ENCODE measurements at places on chromosomes 11 and 22.

GRCh38 chr11:33347490-33348125 lies 90.4 kb downstream of the HIPK3 start:
- DNase-seq: no peak

GRCh38 chr22:20201837-20202392 lies 51.1 kb upstream of the CCDC188 start:
- no peak for DNase-seq

DNA sequence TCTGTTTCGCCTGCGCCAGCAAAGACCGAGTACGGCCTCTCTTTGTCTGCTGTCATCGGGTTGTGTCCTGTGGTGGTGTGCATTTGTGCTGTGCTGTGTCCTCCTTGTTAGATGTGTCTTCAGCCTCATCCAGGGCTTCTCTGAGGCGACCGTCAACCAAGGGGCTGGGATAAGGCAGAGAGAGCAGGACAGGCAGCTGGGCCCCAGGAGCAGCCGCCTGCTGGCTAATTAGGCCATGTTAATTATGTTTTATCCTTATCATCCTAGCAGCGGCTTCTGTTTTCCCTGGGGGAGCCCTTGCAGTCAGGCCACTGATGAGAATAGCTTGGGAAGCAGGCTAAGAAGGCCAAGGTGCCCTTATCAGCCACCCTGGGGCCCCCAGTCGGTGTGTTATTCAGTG lies 40.7 kb upstream of the TTC12 start:
- DNase-seq: no peak

- no peak for DNase-seq
Observed at GRCh38 chr11:40425168-40425567, 1034.3 kb downstream of the LRRC4C start.

DNA sequence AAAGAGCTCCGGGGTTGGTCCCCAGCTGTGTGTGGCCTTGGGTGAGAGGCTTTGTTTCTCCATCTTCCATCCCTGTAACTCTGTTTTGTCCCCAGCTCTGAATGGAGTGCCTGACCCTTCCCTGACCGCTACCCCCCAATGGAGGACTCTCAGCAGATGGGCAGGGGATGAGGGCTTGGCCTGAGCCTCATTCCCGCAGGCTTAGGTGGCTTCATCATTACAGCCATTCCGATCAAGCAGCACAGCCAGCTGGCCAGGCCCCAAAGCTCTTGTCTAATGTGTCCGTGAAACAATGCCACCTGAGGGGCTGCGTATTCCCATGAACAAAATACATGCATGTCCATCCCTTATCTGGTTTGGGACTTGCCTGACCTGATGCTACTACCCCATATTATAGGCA lies 3.9 kb upstream of the CDC42EP2 start:
- DNase-seq: no peak

DNA sequence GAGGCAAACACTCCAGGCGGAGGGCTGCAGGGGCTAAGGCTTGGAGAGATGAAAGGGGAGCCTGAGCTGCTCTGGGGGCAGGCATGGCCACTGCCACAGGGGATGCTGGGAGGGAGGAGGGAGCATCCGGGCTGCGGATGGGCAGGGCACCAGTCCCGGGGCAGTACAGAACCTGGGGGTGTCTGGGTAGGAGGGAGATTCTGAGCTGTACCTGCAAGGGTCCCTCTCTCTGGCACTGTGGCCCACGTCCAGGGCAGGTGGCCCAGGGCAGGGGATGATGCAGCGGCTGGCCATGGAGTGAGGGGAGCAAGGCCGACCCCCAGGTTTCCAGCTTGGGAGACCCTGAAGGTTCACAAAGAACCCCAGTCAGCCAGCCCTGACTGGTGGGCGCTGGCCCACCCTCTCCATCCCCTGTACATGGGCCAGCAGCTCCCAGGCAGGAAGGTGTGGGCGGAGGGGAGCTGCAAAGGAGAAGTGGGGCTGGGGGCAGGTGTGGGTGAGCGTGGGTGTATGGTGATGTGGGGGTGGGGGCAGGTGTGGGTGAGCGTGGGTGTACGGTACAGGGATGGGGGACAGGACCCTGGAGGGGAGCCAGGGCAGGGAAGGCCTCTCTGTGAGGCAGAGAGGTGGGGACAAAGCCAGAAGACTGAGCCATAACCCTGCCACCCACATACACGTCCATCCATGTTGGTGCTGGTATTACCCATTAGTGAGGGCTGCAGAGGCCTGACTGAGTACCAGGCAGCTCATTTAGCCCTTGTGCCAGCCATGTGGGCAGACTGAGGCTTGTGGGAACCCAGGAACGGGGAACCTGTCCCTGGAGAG lies 2.2 kb upstream of the TNFRSF13C start:
- DNase-seq: no peak

DNA sequence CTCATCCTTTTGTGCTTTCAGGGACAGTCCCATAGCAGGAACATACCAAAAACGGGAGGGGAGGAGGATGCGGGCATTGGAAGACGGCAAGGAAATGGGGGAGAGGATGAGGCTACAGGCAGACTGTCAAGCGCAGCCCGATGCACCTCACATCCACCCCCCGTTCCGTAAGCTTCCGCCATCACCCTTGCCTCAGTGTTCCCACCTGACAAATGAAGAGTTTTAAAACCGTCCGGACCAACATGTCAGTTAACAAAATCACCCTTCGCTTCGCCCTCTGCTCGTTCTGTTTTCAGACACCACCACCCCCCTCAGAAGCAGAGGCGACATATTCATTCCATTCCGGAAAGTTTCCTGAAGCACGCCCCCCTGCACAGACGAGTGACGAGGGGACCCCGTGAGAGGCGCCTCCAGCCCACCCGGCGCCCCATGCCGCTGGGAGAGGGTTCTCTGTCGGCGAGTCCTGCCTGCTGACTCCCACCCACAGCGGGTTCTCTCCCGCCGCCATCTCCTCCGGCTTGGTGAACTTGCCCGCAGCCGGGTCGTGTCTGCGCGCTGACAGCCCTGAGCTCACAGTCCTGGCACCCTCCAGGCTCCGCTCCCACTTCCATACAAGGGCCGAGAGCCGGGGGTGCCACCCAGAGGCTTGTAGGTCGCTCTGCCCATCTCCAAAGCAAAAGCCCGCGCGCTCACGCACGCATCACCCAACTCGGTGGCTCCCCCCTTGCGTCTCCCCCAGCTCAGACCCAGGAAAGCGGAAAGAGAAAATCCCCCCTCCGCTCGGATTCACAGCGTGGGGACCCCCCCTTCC lies 1.5 kb downstream of the IGSF9B start:
- peak; percentile 27 for DNase-seq

- peak; percentile 54 for DNase-seq
Observed at GRCh38 chr22:19109198-19110063, 12.8 kb downstream of the DGCR2 start.

DNA sequence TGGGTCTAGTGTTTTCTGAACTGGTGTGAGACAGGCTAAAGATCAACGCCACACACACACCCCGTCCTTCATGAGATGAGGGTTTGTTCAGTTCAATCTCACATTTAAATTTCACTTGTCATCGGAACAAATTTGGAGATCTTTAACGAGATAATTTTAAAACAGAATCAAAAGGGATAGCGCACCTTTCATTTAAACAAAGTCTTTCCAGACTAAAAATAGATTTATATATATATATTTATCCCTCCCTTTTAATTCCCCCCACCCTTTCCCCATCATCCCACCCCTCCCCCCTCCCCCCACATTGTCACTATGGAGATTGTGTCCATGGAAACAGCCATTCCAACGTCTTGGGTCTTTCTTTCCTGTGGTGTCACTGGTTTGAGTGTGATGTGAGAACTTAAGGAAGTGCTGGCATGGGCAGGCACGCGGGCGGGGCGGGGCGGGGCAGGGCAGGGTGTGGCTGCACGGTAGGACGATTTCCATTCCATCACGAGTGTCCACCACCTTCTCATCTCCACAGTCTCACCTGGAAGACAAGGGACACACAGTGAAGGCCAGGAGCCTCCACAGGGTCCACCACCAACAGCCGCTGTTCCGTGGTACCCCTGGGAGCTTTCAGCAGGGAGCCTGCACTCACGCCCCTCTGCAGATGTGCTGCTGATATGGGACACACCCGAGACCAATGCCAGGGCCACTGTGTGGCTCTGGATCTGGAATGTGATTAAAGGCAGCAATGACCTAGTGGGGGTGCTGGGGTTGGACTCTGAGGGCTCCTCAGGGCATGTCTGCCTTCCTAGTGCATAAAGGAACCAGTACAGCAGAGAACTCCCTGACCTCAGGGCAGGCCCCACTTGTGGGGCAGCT lies 30.5 kb upstream of the CYP2D6 start:
- no peak for DNase-seq

DNA sequence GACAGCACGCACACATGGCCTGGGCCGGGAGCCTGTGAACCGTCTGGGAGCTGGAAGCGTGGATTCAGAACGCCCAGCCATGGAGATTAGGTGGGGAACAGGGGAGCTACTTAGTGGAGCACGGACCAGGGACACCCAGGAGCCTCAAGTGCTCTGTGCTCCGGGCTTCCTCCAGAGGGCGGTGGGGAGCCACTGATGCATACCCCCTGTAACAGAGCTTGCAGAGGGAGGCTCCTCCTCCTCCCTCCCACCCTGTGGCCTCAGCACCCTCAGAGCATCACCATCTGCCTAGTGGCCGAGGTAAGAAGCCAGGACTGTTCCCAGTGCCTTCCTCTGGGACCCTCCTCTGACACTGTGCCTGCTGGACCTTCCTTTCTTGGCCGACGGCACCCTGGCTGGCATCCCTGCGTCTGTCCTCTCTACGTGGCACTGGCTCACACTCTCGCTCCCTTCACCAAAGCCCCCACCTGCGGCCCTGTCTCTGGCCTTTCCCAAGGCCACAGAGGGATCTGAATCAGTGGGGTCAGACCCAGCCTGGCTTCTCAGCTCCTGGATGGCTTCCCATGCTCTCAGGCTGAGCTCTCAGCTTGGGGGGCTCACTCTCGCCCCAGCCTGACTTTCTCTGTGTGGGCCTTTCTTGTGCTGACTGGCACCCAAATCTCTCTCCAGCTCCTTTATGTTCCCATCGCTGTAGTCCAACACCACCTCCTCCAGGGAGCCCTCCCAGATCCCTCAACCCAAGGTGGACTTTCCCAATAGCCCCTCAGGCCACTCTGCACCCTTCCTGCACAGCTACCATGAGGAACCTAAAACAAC lies 780.9 kb downstream of the BRD1 start:
- no peak for DNase-seq

DNA sequence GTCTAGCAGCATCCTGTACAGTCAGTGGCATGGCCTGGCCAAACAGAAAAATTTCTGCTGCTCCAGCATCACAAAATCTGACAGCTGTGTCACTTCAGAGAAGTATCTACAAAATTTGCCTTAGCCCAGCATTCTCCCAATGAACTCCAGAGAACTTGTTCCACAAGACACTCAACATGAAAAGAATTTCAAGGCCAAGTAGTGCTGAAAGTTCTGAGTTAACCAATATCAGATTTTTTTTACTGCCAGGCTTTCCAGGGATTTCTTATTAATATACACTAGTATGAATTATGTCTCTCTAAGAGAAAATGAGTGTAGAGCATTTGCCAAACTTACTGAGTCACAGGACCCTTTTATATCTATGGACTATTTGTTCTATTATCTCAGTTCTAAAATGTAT lies 68.8 kb downstream of the OR5AK2 start:
- no peak for DNase-seq

DNA sequence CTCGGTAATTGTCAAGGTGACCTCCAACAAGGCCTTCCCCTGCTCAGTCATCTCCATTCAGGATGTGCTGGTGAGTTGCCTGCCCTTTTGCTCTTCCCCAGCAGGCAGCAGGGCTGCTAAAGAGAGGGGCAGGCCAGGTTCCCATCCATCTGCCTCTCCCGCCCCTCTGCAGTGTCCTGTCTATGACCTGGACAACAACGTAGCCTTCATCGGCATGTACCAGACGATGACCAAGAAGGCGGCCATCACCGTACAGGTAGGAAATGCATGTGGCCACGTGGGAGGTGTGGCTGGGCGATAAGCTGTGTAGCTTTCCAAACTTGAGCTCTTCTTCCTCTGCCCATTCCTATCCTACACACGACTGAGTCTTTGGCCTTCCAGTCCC lies 4.0 kb downstream of the SIDT2 start:
- DNase-seq: no peak

GRCh38 chr11:105448703-105449079 lies 161.2 kb upstream of the GRIA4 start:
- no peak for DNase-seq

DNA sequence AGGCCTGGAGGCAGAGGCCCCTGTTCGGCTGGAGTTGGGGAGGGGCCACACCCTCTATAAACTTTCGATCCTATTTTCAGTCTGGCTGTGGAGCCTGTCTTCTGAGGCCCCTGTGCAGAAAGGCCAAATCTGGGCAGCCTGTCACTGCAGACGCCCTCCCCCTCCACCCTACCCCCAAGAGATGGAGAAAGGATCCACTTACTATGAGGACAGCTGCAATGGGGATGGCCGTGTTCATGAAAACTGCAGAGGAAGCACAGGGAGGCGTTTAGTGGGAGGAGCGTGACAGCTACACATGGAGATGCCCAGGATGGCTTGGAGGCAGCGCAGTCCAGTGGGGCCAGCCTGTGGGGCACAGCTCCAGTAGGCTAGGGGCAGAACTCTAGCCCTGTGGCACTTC lies 43.5 kb upstream of the KCNJ11 start:
- DNase-seq: no peak

- no peak for DNase-seq
Observed at GRCh38 chr11:100941033-100941432, 188.6 kb downstream of the PGR start.

DNA sequence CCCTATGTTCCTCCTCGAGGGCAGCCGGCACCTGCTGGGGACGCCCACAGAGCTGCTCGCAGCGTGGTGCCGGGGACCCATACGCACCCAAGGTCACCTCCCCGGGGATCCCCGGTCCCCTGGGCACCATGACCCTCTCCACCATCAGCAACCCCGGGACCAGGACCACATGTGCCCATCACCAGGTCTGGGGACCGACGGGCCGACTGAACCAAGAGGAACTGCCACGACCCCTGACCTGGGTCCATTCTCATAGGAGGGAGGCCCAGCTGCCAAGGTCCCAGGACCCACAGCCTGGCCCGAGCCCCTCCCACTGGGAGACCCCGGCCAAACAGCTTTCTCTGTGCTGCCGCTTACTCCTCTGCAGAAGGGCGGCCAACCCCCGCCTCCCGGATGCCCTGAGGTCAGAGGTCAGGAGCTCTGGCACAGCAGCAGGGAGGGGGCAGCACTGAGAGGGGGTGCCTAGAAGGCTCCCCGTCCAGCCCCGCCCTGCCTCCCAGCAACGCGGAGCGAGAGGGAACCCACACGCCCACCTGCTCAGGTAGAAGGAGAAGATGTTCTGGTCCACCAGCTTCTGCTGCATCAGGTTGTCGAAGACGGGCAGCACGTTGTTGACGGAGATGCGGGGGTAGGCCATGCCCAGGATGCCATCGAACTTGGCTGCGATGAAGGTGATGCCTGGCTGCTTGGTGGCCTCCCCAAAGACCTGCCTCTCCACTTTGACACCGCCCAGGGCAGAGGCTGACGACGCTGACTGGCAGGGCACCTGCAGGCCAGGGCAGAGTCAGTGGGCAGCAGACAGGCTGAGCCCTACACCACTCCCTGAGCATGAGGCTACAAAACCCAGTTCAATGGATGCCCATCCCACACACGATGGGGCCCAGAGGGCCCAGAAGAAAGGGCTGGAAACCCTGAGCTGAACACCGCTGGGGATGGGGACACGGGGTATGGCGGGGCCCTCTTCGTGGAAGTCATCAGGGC lies 6.6 kb downstream of the CTSD start:
- no peak for DNase-seq
